Ascending aorta (tissue), 2 donors: ENCODE measurements at places on chromosomes 7 and 10. TPM values are rescaled to one million over a fixed set of nuclear protein-coding genes. Genes with fewer than 3 reads are reported as not detected.

DNA sequence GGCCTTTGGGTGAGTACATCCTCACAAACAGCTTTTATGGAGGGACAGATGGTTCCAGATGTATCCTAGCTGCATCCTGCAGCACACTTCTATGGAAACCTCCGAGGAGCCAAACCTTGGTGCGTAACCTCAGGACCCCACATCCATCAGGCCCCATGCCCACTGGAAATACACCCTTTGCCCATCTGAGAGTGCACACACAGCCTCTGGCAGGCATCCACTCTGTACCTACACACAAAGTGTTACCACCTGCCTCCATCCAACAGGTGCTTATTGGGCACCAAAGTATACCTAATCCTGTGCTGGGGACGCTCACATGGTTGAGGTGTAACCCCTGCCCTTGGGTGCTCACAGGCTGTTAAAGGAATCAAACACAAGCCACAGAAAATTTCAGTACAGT is 117.9 kb downstream of the ADCY1 start:
- H3K36me3 ChIP-seq = no peaks in the 10 kb centered on the region
- DNase-seq = no peak
- no peaks in the 10 kb centered on the region for H3K4me1 ChIP-seq
- no peak overlapping the region for H3K27ac ChIP-seq

GRCh38 chr7:129443612-129444011 is 9.4 kb downstream of the STRIP2 start:
- no peaks in the 10 kb centered on the region for H3K4me1 ChIP-seq

- no peaks in the 10 kb centered on the region for H3K27me3 ChIP-seq
- H3K4me1 ChIP-seq = peaks cover 7% of the 10 kb centered on the region
- H3K36me3 ChIP-seq = no peaks in the 10 kb centered on the region
- peak; percentile 74 for DNase-seq
- no peak overlapping the region for H3K27ac ChIP-seq
- H3K4me3 ChIP-seq = no peak overlapping the region
Measured at GRCh38 chr10:71708301-71708703, 11.3 kb downstream of the C10orf105 start.

DNA sequence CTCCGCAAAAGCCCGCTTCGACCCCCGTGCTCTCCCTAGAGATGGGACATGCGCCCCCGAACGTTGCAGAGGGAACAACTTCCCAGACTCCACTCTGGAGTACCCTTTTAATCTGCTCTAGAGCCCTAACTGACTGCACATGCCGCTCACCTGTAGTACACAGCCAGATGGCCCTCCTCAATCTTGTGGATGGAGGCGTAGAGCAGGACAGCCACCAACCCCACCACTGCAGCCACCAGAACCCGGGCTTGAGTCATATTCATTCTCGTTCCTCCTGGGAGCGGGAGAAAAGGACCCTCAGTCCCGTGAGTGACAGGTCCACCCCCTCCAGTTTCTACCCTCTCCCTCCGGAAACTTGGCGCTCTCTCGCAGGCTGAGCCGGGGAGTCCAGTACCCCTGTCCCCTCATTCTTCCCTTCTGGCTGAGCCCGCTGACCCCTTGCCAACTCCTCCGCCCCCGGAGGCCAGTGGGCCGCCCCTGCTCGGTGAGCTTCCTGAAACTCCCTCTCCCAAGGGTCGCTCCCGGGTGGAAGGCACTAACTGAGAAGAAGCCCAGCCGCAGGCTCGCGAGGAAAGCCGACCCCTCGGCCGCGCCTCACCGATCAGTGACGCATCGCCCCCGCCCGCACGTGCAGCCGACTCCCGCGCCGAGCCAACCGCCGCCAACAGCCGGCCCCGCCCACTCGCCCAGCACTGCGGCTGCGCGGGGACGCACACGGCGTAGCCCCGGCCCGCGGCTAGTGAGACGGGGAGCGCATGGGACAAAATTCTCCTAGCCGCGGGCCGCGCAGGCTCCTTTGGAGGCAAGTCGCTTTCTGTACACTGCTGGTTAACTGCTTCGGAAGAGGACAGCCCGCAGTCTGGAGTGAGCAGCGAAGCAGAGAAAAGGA is at the start of gene ERLIN1:
Gene ERLIN1 (minus strand): TSS at position 666 of the 889 bp plus-strand sequence. CDS start 403 bp downstream, at position 263.
- peak within 1 kb of the TSS; percentile 76 for H3K4me3 ChIP-seq
- peaks cover 2% of the 10 kb centered on the region for H3K36me3 ChIP-seq
- DNase-seq = peak; percentile 51
- H3K27me3 ChIP-seq = no peaks in the 10 kb centered on the region
- peaks cover 13% of the 10 kb centered on the region for H3K4me1 ChIP-seq

GRCh38 chr7:142300689-142301088 is 42.8 kb upstream of the PRSS58 start:
- H3K36me3 ChIP-seq = no peaks in the 10 kb centered on the region
- no peaks in the 10 kb centered on the region for H3K27me3 ChIP-seq
- H3K4me1 ChIP-seq = no peaks in the 10 kb centered on the region
- no peak overlapping the region for H3K27ac ChIP-seq
- no peak for DNase-seq
- no peak overlapping the region for H3K4me3 ChIP-seq

GRCh38 chr7:55366461-55367070 is 1.4 kb downstream of the LANCL2 start:
- no peaks in the 10 kb centered on the region for H3K27me3 ChIP-seq
- peaks cover 10% of the 10 kb centered on the region for H3K4me1 ChIP-seq
- H3K27ac ChIP-seq = peak overlapping the region; percentile 99
- DNase-seq = no peak
- peak overlapping the region; percentile 64 for H3K4me3 ChIP-seq
- no peaks in the 10 kb centered on the region for H3K36me3 ChIP-seq

DNA sequence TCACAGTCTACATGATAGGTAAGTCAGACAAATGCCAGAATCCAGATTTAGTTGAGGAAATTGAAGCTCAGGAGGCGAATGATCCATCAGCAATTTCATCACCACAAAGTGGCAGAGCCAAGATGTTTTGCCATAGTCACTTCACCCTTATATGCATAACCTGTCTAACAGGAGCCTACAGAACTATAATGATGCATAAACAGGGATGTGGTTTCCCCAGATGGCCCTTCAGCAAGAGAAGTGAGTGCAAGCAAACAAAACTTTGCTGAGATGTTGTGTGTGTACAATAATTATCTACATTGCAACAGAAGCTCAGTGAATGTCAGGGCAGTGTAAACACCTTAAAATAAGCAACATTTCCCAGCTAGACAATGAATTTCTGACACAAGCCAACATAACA is 28.6 kb downstream of the PON3 start:
- no peaks in the 10 kb centered on the region for H3K4me1 ChIP-seq
- H3K36me3 ChIP-seq = no peaks in the 10 kb centered on the region
- no peak for DNase-seq
- H3K27me3 ChIP-seq = no peaks in the 10 kb centered on the region
- H3K4me3 ChIP-seq = no peak overlapping the region

DNA sequence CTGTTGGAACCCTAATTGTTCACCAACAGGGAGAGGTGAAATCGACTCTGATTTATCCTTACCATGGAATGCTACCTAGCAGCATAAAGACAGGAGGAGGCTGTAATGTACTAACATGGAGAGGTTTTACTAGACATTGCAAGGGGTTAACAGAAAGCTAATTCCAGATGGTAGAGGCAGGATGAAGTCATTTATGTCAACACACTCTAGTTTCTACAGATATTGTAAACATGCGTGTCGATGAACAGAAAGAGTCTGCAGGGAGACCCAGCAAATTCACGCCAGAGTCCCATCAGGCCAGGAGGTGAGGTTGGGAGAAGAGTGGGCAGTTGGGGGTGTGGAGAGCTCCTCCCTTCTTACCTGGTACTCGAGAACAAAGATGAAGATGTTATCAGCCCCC is 7.0 kb downstream of the NPC1L1 start:
- no peaks in the 10 kb centered on the region for H3K27me3 ChIP-seq
- no peak overlapping the region for H3K4me3 ChIP-seq
- no peak for DNase-seq
- no peaks in the 10 kb centered on the region for H3K36me3 ChIP-seq

DNA sequence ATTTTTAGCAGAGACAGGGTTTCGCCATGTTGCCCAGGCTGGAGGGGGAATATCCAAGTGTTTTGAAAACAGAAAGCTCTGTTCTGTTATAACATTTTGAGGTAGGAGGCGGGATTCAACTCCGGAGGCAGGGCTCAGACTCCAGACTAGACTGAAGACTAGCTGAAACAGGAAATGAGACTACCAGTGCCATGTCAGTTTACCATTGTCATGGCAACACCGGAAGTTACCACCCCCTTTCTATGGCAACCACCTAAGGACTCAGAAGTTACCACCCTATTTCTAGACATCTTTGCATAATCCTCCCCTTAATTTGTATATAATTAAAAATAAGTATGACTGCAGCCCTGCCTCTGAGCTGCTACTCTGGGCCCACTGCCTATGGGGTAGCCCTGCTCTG is 1069.1 kb upstream of the AUTS2 start:
- no peaks in the 10 kb centered on the region for H3K27me3 ChIP-seq
- H3K36me3 ChIP-seq = no peaks in the 10 kb centered on the region
- DNase-seq = no peak
- no peak overlapping the region for H3K4me3 ChIP-seq
- no peak overlapping the region for H3K27ac ChIP-seq

GRCh38 chr10:77359287-77359691 is 278.3 kb downstream of the KCNMA1 start:
- H3K36me3 ChIP-seq = no peaks in the 10 kb centered on the region
- H3K27ac ChIP-seq = no peak overlapping the region
- H3K4me3 ChIP-seq = no peak overlapping the region
- H3K27me3 ChIP-seq = no peaks in the 10 kb centered on the region
- no peak for DNase-seq

GRCh38 chr7:8051998-8052397 is 83.4 kb downstream of the GLCCI1 start:
- H3K27me3 ChIP-seq = no peaks in the 10 kb centered on the region
- no peak overlapping the region for H3K27ac ChIP-seq
- DNase-seq = no peak
- H3K4me1 ChIP-seq = no peaks in the 10 kb centered on the region

GRCh38 chr10:89338713-89339112 is 10.9 kb downstream of the IFIT3 start:
- no peak overlapping the region for H3K27ac ChIP-seq
- peaks cover 4% of the 10 kb centered on the region for H3K4me1 ChIP-seq
- peaks cover 20% of the 10 kb centered on the region for H3K36me3 ChIP-seq
- H3K4me3 ChIP-seq = no peak overlapping the region

DNA sequence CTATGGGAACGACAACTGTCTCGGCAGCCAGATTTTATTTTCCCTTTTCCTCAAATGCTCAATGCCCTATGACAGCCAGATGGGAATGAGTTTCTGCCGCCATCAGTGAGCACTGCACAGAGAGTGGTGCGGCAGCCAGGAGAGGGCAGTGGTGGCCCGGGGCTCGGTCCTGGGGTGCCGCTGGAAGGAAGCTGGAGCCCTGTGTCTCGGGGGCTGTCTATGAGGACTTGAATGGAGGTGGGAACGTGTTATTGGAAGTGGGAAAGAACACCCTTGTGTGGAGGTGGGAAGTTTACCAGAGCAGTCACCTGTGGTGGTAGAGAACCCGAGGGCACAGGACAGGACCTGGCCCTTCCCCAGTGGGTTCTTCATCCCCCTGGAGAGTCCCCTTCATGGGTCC is 35.8 kb downstream of the JAKMIP3 start:
- no peaks in the 10 kb centered on the region for H3K4me1 ChIP-seq
- no peak overlapping the region for H3K4me3 ChIP-seq
- no peak for DNase-seq
- no peak overlapping the region for H3K27ac ChIP-seq
- H3K36me3 ChIP-seq = no peaks in the 10 kb centered on the region
- no peaks in the 10 kb centered on the region for H3K27me3 ChIP-seq

DNA sequence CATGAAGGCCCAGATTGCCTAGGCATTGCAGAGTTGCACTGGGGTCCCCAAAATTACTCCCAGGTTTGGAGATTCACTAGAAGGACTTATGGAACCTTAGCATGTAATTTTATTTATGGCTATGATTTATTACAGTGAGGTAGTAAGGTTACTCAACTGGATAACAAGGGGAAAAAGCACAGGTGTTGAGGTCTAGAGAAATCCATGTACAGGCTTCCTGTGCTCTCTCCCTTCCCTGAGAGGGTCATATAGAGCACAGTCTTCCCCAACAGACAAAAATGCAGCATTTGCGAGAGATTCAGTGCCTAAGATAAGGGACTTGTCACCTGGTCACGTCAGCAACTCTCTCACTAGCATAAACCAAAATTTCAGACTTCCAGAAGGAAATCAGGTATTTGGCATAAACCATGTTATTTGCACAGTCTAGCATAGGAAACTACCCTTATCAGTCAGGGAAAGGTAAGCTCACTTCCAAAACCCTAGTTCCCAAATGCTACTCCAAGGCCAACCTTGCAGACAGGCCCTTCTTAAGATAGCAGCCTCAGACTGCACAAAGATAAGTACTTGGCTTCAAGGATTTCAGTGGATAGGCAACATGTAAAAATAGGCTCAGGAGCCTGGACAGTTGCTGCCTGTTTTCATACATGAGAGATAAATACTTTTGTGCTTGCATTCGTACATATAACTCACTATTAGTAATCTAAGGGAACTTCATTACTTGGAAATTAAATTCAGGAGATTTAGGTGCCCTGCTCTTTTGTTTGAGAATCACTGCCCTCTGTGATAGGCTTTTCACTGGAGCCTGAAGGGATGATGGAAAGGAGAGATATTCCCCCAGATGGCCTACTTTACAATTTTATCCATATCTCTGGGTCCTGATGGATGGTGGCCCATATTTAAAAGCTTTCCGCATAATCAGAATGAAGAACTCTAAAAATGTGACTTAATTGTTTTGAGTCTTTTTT is 378.4 kb upstream of the LRGUK start:
- H3K4me3 ChIP-seq = no peak overlapping the region
- no peaks in the 10 kb centered on the region for H3K36me3 ChIP-seq
- no peaks in the 10 kb centered on the region for H3K27me3 ChIP-seq

GRCh38 chr7:93442478-93443224 is 131.9 kb downstream of the CALCR start:
- no peaks in the 10 kb centered on the region for H3K4me1 ChIP-seq
- no peaks in the 10 kb centered on the region for H3K36me3 ChIP-seq
- H3K27me3 ChIP-seq = no peaks in the 10 kb centered on the region
- H3K4me3 ChIP-seq = no peak overlapping the region

- no peak for DNase-seq
- H3K27me3 ChIP-seq = no peaks in the 10 kb centered on the region
- H3K36me3 ChIP-seq = no peaks in the 10 kb centered on the region
- no peak overlapping the region for H3K4me3 ChIP-seq
- H3K27ac ChIP-seq = no peak overlapping the region
Measured at GRCh38 chr10:35795131-35795824, 153.2 kb upstream of the FZD8 start.

C10orf71 gene
- total RNA-seq = not detected

SRRM3 gene
- 3.4 TPM for total RNA-seq

SH3PXD2A gene
- total RNA-seq = 50.0 TPM

DPYSL4 gene
- total RNA-seq = not detected

PLAC9 gene
- 221 TPM for total RNA-seq

TMEM106B gene
- 21.3 TPM for total RNA-seq

CALHM2 gene
- total RNA-seq = 124 TPM

PPRC1 gene
- total RNA-seq = 30.7 TPM
